ENCODE measurements at places on chromosomes 16 and 17.

- DNase-seq = no peak
Measured at GRCh38 chr17:17970699-17971430, 1.3 kb downstream of the TOM1L2 start.

GRCh38 chr17:46979147-46979863 is at the start of gene RPRML:
Gene RPRML (minus strand): TSS chr17:46979253. CDS start chr17:46979007, 246 bp downstream.
- peak; percentile 59 for DNase-seq

- no peak for DNase-seq
Measured at GRCh38 chr16:9072806-9073341, 18.6 kb upstream of the HAPSTR1 start.

- DNase-seq = no peak
Measured at GRCh38 chr16:48367441-48368049, 17.7 kb downstream of the SIAH1 start.
